Pancreas (tissue), 10 donors: ENCODE measurements at places on chromosomes 13 and 19. TPM values are rescaled to one million over a fixed set of nuclear protein-coding genes. Genes with fewer than 3 reads are reported as not detected.

Gene ADAT3
- 2.6 TPM for total RNA-seq

Gene DGKH
- total RNA-seq, result 1.6 TPM

Gene PTGER1
- total RNA-seq, result 0.22 TPM

Gene ZNF536
- total RNA-seq, result 1.7 TPM

Gene ZNF577
- 8.9 TPM for total RNA-seq

Gene SSC5D
- 1.2 TPM for total RNA-seq

Gene AP3D1
- total RNA-seq, result 75.4 TPM

Gene ICAM4
- 0.15 TPM for total RNA-seq

Gene LIG1
- 12.0 TPM for total RNA-seq

Gene GFY
- total RNA-seq, result not detected

Gene SCGB2B2
- total RNA-seq, result 2.1 TPM

Gene MYH14
- 30.7 TPM for total RNA-seq

Gene SCN1B
- total RNA-seq, result 2.9 TPM

GRCh38 chr13:112846411-112847115 is 122.5 kb upstream of the MCF2L start:
- no peaks in the 10 kb centered on the region for H3K36me3 ChIP-seq
- no peaks in the 10 kb centered on the region for H3K4me1 ChIP-seq
- no peak overlapping the region for H3K4me3 ChIP-seq
- DNase-seq, result no peak
- H3K27me3 ChIP-seq, result no peaks in the 10 kb centered on the region
- no peak overlapping the region for H3K27ac ChIP-seq

GRCh38 chr19:57672466-57672865 is 3.7 kb downstream of the ZSCAN4 start:
- peaks cover 7% of the 10 kb centered on the region for H3K27me3 ChIP-seq
- DNase-seq, result no peak
- no peaks in the 10 kb centered on the region for H3K4me1 ChIP-seq
- no peaks in the 10 kb centered on the region for H3K36me3 ChIP-seq
- H3K27ac ChIP-seq, result no peak overlapping the region

DNA sequence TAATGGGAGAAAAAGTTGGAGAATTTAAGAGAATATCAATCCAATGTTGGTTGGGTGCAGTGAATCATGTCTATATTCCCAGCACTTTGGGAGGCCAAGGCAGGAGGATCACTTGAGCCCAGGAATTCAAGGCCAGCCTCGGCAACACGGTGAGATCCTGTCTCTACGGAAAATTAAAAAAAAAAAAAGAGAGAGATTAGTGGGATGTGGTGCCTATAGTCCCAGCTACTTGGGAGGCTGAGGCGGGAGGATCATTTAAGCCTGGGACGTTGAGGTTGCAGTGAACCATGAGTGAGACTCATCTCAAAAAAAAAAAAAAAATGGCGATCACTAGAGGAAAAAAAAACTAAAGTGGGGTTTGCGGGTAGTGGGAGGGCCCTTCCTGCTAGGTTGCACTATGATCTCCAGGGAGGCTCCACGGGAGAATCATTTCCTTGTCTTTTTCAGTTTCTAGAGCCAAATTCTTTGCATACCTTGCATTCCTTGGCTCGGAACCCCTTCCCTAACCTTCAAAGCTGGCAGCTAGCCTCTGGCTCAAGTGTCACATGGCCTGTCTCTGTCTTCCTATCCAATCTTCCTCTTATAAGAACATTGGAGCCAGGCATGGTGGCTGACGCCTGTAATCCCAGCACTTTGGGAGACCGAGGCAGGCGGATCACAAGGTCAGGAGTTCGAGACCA is 5.8 kb upstream of the ERCC2 start:
- H3K27me3 ChIP-seq, result no peaks in the 10 kb centered on the region
- no peaks in the 10 kb centered on the region for H3K36me3 ChIP-seq
- no peak overlapping the region for H3K4me3 ChIP-seq
- no peaks in the 10 kb centered on the region for H3K4me1 ChIP-seq
- peak; percentile 59 for DNase-seq
- H3K27ac ChIP-seq, result no peak overlapping the region

- no peak overlapping the region for H3K4me3 ChIP-seq
- H3K36me3 ChIP-seq, result no peaks in the 10 kb centered on the region
- H3K27me3 ChIP-seq, result no peaks in the 10 kb centered on the region
- H3K27ac ChIP-seq, result no peak overlapping the region
- peaks cover 7% of the 10 kb centered on the region for H3K4me1 ChIP-seq
- no peak for DNase-seq
Observed at GRCh38 chr19:31610018-31610417, 260.8 kb upstream of the TSHZ3 start.

DNA sequence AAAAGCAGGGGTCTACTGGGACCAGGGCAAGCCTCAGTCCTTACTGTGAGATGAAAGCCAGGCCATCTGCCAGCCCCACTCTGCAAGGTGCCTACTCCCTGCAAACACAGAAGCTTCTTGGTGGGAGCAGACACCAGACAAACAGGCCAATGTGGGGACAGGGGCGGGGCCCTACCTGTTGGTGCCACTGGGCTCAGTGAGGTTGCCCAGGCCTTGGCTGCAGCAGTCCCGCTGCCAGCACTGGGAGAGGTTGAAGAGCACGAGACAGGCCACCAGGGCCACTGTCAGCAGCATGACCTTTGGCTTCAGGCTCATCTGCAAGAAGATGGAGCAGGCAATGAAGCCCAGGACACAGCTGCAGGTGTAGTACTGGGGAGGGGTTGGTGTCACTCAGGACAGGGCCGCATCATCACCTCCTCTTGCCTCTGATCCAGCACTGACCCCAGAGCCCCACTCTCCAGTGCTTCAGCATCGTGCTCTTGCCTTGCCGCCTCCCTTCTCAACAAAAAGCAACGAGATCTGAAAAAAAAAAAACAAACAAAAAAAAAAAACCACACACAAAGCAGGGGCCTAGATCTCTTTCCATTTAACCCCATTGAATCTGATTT is 72.6 kb downstream of the NBEA start:
- no peaks in the 10 kb centered on the region for H3K36me3 ChIP-seq
- no peak for DNase-seq
- H3K27ac ChIP-seq, result no peak overlapping the region
- no peak overlapping the region for H3K4me3 ChIP-seq

DNA sequence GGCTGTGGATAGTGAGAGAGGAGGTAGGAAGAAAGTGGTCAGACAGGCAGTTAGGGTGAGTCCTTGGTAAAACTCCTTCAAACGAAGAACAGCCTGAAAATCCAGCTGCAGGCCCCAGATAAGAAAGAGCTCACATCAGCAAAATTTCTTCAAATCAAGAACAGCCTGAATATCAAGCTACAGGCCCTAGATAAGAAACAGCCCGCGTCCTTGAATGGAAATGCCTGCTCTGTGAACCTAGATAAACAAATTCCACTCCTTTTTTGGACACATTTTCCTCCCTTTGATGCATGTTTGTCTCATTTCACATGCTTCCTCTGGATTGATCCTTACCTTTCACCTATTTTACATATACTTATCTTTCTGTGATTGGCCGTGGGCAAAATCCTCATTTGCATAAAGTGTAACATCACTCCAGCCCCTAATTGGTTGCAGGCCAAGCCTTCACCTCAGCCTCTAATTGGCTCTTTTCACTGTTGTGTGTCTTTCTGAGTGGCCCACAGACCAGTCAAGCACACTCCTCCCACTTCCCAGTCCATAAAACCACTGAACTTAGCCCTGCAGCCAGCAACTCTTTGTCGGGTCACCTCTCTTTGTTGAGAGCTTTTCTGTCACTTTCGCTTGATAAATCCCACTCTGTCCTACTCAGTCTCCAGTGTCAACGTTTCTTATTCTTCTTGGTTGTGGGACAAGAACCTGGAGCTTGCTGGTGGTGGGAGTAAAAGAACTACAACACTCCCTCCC is 6.0 kb upstream of the SULT2A1 start:
- H3K27ac ChIP-seq, result no peak overlapping the region
- no peaks in the 10 kb centered on the region for H3K27me3 ChIP-seq
- no peaks in the 10 kb centered on the region for H3K4me1 ChIP-seq
- DNase-seq, result no peak

DNA sequence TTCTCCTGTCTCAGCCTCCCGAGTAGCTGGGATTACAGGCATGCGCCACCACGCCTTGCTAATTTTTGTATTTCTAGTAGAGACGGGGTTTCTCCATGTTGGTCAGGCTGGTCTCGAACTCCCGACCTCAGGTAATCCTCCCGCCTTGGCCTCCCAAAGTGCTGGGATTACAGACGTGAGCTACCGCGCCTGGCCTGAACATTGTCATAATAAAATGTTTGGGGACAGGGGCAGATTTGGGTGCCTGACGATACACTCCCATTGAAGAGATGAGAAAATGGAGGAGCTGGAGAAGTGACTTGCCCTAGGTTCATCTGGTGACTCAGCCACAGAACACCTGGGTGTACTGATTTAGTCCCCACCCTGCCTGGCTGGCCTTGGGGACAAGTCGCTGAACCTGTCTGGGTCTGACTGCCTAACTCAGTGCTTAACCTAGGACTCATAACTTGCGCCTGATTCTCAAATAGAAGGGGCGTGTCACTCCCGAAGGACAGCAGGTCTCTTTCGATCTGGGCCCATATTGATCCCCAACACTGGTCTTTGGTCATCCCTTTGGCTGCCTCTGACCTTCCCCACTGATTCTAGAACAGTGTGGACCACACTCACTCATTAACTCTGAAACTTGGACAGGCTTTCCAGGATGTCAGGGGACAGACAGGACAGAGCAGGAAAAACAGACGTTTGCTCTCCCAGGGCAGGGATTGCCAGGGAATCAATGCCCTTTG is 7.6 kb upstream of the BICRA start:
- peak overlapping the region; percentile 66 for H3K4me3 ChIP-seq
- peak; percentile 65 for DNase-seq
- H3K27ac ChIP-seq, result peak overlapping the region; percentile 90
- H3K4me1 ChIP-seq, result no peaks in the 10 kb centered on the region

- no peak overlapping the region for H3K27ac ChIP-seq
- no peaks in the 10 kb centered on the region for H3K27me3 ChIP-seq
- no peaks in the 10 kb centered on the region for H3K4me1 ChIP-seq
Observed at GRCh38 chr19:41999071-41999877, 5.2 kb upstream of the ATP1A3 start.

DNA sequence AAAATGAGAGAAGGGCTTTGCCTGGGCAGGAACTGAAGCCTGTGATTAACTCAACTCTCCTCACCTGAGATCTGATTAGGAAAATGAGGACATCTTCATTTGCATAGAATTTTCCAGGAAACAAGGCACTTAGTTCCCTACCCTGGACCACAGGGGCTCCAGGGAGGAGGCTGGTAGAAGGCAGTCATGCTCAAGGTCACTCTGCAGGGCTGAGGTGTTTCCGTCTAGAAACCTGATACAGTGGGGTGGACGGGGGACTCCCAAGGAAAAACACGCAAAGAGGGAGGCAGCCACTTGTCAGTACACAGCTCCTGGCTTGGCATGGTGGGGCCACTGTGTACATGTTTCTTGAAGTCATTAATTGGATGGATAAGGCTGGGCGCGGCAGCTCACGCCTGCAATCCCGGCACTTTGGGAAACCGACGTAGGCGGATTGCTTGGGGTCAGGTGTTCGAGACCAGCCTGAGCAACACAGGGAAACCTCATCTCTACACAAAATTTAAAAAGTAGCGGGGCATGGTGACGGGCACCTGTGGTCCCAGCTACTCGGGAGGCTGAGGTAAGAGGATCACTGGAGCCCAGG is 6.0 kb downstream of the KLK14 start:
- H3K4me1 ChIP-seq, result no peaks in the 10 kb centered on the region
- H3K4me3 ChIP-seq, result no peak overlapping the region
- no peak for DNase-seq
- no peaks in the 10 kb centered on the region for H3K36me3 ChIP-seq
- H3K27ac ChIP-seq, result no peak overlapping the region

DNA sequence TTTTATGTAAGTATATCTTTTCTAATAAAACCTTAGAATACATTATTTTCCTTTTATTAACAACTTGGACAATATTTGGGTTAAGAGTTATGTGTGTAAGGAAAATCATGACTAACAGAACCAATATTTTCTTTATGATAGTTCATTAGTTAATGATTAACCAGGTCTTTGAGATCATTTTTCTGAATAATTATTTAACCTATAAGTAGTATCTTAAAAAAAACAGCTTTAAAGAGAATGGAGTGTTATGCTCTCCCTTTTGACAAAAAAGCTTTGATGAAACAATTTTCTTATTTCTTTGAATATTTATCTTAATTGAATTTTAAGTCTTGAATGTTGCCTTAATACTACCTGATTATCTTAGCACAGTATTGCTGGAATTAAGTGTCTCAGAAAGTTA is 3.8 kb downstream of the SLAIN1 start:
- no peak overlapping the region for H3K27ac ChIP-seq
- H3K4me1 ChIP-seq, result peaks cover 36% of the 10 kb centered on the region
- no peak overlapping the region for H3K4me3 ChIP-seq
- DNase-seq, result no peak
- no peaks in the 10 kb centered on the region for H3K36me3 ChIP-seq

- H3K27me3 ChIP-seq, result no peaks in the 10 kb centered on the region
- no peak for DNase-seq
Observed at GRCh38 chr13:27358420-27358819, 66.0 kb upstream of the GTF3A start.

DNA sequence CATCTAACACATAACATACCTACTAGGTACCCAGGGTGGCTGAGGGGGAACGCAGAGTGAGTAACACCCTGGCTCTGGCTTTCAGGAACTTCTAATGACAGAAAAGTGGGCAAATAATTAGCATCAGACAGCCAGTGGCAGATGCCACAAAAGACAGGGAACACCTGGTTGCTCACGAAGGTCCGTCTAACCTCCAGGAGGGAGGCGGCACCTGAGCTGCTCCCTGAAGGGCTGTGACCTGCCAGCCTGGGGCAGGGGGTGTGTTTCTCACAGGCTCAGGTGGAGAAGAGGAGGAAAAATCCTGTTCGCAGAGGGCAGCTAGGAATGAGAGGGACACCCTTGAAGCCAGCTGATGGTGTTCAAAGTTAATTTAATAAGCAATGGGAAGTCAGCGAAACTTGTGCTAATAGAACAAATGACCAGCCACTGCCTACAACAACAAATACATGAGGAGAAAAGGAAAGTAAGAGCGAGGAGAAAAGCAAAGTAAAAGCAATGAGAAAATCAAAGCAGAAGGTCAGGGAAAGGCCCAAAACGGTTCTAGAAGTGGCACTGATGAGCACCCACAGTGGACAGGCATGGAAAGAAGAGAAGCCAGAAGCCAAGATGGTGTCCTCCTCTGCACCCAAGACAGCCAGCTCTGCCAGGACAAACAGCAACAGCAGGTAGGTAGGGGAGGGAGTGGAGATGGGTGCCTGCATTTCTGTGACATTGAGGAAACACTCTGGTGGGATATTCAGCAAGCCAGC is 87.3 kb downstream of the STK24 start:
- H3K4me3 ChIP-seq, result no peak overlapping the region
- peaks cover 22% of the 10 kb centered on the region for H3K4me1 ChIP-seq
- H3K27me3 ChIP-seq, result no peaks in the 10 kb centered on the region
- peak overlapping the region; percentile 33 for H3K27ac ChIP-seq

GRCh38 chr19:4984438-4984990 is 15.6 kb downstream of the KDM4B start:
- no peaks in the 10 kb centered on the region for H3K27me3 ChIP-seq
- peaks cover 2% of the 10 kb centered on the region for H3K4me1 ChIP-seq
- no peak for DNase-seq
- H3K27ac ChIP-seq, result no peak overlapping the region
- H3K36me3 ChIP-seq, result no peaks in the 10 kb centered on the region

GRCh38 chr13:51330791-51331190 is 8.7 kb upstream of the SERPINE3 start:
- no peak for DNase-seq
- H3K4me1 ChIP-seq, result no peaks in the 10 kb centered on the region
- H3K27ac ChIP-seq, result no peak overlapping the region
